ENCODE measurements at places on chromosomes 5 and 9.

- no peak for DNase-seq
Observed at GRCh38 chr5:144583541-144584449, 413.1 kb downstream of the KCTD16 start.

DNA sequence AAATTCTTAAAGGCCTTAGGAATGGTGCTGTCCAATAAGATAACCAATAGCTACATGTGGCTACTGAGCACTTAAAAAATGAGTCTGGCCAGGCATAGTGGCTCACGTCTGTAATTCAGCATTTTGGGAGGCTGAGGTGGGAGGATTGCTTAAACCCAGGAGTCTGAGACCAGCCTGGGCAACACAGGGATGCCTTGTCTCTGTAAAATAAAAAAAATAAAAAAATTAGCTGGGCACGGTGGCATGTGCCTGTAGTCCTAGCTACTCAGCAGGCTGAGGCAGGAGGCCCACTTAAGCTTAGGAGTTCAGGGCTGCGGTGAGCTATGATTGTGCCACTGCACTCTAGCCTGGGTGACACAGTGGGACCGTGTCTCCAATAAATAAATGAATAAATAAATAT is 1.3 kb upstream of the SLC22A5 start:
- DNase-seq = no peak

- no peak for DNase-seq
Observed at GRCh38 chr5:129377504-129377903, 82.6 kb upstream of the ADAMTS19 start.

DNA sequence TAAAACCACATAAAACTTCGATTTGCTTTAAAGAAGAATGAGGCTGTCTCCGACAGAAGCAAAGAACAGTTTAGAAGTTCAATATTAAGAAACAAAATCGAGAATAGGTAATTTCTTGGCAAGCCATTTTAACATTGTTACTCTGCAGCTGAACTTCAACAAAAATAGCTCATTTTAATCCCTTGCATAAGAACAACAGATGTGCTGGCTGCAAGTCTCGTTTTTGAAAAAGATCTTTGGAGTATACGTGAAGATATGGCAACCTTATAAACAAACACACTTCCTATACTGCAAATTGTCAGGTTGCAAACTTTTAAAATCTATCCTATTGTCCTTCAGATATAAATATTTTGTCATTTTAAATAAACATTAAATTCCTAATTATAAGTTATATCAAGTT is 71.5 kb downstream of the FBN2 start:
- DNase-seq = no peak

GRCh38 chr5:52894451-52894850 is 94.7 kb upstream of the ITGA2 start:
- DNase-seq = no peak

DNA sequence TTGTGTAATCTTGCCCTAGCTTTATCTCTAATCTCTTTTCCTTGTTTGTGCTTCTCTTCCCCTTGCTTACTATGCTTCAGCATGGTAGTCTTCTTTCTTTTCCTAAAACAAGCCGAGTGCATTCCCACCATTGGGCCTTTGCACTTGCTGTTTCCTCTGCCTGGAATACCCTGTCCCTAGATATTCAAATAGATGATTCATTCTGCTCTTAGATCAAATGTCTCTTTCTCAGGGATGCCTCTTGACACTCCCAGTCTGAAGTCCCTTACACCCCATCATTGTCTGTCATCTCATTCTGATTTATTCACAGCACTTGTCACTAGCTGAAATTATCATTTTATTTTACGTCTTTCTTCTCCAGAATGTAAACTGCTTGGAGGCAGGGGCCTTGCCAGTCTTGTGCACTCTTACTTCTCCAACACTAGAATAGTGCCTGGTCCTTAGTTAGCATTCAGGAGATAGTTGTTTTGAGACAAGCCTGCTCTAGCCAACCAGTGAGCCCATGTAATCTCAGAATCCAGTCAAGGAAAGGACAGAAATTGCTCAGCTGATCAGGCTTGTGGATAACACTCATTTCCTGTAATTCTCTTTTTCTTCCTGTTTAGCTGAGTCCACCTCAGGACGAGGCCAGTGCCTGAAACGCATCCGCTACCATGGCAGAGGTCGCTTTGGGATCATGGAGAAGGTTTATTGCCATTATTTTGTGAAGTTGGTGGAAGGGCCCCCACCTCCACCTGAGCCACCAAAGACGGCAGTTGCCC is 25.4 kb downstream of the MRPL22 start:
- no peak for DNase-seq

DNA sequence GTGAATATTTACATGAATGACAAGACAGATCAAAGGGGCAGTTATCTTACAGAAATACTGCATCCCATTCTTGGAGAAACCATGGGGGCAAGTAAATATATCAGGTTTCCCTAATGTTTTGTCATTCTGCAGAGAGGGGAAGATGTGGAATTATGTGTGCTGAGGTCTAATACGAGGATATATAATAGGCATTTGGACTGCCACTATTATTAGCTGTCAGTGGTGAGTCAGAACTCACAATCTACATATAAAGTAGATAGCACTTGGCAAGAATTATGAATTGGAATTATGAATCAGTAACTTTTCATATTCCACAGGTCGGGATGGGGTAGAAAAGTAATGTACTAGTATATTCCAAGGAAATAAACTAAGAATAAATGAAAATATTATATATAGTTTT is 121.7 kb downstream of the GIN1 start:
- DNase-seq = no peak

DNA sequence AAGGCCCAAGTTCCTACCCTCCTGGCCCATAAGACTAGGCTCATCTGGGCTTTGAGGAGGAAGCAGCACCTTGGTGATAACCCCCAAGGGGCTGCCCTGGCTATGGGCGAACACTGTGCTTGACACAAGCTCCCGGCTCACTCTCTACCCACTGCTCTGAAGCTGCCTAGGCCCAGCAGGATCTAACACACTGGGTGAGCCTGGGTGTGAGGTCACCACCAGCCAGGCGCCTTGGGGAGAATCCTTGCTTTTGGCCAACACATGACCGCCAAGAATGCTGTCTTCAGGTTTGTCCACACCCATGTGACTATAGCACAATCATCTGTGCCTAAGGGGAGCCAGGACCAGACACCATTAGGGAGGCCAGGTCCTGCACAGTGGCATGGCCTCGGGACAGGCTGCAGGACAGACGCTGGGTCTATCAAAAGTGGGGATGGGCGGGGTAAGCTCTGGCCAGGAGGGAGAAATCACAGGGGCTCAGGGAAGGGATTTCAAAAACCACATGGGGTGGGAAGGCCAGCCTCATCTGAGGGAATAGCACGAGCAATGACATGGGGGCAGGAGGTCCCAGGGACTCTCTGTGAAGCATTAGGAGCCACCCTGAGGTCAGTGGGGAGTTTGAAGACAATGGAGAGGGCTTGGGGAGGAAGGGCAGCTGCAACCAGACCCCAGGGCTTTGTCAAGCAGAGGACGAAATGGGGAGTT is 29.6 kb downstream of the BICD2 start:
- peak; percentile 54 for DNase-seq

GRCh38 chr9:7489036-7489435 is 310.5 kb downstream of the DMAC1 start:
- no peak for DNase-seq

- DNase-seq = no peak
Observed at GRCh38 chr5:146527785-146528184, 11.8 kb upstream of the GPR151 start.

DNA sequence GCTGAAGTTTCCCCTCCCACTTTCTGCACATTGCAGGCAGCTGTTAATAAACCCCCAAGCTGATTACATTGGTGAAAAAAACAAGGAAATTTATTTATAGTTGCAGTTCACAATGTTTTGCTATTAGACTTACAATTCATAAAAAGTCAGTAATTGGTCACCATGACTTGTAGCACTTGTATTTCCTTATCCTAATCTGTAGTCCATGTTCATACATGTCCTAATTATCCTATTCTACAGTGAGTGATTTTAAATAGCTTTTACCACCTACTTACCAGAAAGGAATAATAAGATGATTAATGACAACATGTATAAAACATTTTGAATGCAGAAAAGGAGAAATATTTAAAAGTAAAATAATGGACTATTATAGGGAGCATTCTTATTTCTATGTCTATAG is 760.0 kb upstream of the RIOK2 start:
- no peak for DNase-seq

GRCh38 chr5:120613729-120614128 is 149.6 kb downstream of the PRR16 start:
- DNase-seq = no peak

DNA sequence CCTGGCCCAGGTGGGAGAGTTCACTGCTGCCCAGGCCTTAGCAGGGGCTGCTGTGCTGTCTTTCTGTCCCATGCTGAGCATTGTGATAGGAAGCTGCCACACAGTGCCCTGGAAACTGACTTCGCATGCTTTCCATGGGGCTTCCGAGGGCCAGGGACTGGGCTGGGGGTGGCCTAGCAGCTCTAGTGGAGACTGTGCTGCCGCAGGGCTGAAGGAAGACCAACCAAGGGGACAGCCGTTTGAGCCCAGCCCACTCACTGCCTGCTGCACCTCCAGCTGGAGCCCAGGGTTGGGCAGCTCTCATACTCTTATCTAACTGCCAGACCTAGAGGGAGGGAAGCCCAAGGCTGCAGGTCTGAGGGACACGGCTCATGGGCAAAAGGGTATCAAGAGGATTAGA is 79.2 kb downstream of the RGS3 start:
- no peak for DNase-seq

DNA sequence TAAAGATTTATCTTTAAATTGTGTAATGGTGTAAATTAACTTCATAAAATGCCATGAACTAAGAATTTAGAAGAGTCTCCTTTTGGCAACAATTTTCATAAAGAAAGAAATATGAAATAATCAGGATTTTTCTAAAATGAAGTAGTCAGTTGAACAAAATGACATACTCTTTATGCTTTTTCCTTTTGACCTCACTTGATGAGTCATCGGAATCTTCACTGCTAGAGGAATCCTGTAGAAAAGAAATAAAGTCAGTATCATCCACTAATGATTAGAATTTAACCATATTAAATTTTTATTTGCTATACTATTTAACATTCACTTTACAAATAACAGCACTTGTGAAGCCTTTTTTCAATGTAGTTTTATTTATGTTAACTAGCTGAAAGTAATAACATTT is 26.1 kb downstream of the CHD1 start:
- no peak for DNase-seq

GRCh38 chr9:123232332-123232731 is 36.1 kb downstream of the STRBP start:
- no peak for DNase-seq

- no peak for DNase-seq
Observed at GRCh38 chr9:117286245-117286644, 128.6 kb downstream of the ASTN2 start.

GRCh38 chr5:112390327-112390726 is 28.8 kb downstream of the EPB41L4A start:
- DNase-seq = no peak

- no peak for DNase-seq
Observed at GRCh38 chr5:94243612-94244011, 374.8 kb downstream of the KIAA0825 start.

DNA sequence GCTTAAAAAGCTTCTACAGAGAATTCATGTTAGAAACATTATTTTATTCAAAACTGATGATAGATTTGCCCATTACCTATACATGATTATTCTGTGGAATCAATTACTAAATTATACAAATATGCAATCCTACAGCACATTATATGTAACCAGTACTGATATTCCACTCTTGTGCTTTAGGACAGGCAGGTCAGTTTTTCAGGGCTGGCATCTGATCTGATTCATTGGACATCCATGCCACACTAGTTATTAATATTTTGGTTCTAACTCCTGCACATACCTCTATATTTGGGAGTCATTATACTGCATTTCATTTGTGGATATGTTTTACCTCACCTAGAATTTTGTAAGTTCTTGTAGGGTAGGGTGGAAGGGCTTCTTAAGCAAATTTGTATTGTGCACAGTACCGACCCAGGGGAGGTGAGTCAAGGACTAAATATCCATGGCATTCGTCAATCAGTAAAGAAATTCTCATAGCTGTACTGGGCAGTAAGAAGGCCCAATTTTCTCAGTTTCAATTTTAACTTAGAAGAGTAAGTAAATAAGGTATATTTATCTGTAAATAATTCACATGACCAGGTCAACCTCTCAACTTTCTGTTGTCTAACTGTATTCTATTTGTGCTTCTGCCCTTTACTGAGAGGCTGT is 33.5 kb downstream of the ELOVL7 start:
- DNase-seq = no peak

GRCh38 chr5:78600687-78601414 is 47.7 kb downstream of the LHFPL2 start:
- no peak for DNase-seq

- peak; percentile 33 for DNase-seq
Observed at GRCh38 chr5:134130239-134130945, 15.9 kb downstream of the TCF7 start.

DNA sequence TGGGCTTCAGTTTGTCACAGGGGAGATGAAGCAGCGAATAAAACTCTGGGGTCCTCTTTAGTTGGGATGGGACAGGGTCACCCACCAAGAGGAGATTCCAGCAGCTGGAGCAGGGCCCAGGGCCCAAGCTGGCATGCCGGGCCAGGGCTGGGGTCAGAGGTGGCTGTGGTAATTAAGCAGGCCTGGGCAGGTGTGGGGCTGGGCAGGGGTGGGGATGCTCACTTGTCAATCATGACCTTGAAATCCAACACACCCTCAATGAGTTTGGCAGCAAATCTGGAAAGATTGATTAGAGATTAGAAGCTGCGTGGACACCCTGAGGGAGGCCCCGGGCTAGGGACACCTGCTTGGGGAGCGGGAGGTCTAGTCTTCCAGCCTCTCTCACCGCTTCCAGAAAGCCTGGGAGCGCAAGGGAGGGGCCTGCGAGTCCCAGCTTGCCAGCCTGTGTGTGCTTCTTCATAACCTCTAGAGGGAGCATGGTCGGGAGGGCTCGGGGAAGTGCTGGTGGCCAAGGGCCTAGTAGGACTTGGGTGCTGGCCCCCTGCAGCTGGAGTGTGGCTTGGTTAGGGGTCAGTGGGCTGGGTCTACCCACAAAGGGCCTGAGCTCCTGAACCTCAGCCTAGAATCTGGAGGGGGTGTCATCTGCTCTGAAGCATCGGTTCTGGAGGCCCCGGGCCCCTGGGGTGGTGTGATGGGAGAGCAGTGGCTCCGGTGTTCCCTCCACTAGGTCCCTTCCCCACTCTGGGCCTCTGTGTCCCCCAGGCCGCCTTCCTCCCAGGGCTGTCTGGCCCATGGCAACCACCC is 7.6 kb downstream of the CRAT start:
- no peak for DNase-seq

GRCh38 chr5:96902876-96903275 is 26.6 kb downstream of the ERAP2 start:
- no peak for DNase-seq

- DNase-seq = no peak
Observed at GRCh38 chr5:113218200-113218599, 216.6 kb downstream of the TSSK1B start.

DNA sequence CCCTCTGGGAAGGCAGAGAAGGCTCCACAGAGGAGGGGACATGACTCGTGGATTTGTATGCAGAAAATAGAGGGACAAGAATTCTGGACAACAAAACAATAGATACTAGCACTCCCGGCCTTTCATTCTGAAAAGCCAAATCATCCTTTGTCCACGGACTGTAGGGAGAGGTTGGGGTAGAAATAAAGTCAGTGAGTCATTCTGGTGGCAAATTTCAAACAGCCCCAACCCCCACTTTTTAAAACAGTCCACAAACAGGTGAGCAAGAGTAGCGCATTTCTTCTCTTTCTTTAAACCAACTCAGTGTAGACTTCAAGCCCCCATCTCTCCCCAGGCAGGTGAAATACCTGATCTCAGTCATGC is 56.1 kb downstream of the PTPDC1 start:
- no peak for DNase-seq

- DNase-seq = no peak
Observed at GRCh38 chr9:2928411-2928810, 84.5 kb upstream of the PUM3 start.
